ENCODE measurements at places on chromosomes 5 and 9.

- DNase-seq, result no peak
Observed at GRCh38 chr5:112248623-112249022, 170.5 kb downstream of the EPB41L4A start.

DNA sequence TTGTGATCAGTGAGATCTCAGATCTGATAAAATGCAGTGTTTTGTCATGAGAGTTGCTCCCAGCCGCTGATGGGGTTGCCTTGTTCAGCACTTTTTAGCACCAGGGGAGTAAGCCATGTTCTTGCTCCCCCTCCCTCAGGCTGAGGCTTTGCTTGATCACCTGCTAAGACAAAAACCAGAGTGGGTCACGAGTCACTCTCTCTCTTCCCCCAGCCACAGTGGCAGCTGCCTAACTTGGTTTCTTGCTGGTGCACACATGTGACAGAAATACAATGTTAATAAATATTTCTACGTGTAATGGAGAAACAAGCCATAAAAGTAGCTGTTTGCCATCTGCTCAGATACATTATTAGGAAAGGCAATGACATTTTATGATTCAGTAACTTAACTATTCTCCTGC, 212.4 kb upstream of the DMRT1 start:
- DNase-seq, result no peak

- no peak for DNase-seq
Observed at GRCh38 chr5:59268756-59269415, 624.6 kb downstream of the PDE4D start.

GRCh38 chr9:124473310-124473709, 23.1 kb downstream of the ADGRD2 start:
- DNase-seq, result no peak

- DNase-seq, result no peak
Observed at GRCh38 chr5:110544603-110545002, 181.9 kb downstream of the TMEM232 start.

DNA sequence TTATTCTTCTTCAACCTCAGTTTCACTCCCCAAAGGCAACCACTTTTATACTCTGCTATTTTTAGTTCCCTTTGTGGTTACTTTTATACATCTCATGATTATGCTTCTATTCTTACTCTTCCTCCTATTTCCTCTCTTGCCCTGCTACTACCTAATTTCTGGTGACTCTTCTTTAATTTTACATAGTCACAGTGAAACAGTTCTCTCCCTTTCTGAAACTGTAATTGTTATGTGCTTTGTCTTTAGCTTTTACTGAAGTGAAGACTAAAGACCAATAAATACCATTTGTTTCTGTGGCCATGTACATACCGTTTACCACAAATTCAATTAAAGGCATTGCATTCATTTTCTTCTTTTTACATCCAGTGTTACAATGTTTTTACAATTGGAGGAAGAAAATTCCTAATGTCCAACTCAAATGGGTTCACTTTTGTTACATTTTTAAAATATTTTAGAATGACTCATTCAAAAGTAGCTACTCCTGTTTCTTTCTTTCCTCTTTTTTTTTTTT, 410.6 kb downstream of the PSAT1 start:
- DNase-seq, result no peak

DNA sequence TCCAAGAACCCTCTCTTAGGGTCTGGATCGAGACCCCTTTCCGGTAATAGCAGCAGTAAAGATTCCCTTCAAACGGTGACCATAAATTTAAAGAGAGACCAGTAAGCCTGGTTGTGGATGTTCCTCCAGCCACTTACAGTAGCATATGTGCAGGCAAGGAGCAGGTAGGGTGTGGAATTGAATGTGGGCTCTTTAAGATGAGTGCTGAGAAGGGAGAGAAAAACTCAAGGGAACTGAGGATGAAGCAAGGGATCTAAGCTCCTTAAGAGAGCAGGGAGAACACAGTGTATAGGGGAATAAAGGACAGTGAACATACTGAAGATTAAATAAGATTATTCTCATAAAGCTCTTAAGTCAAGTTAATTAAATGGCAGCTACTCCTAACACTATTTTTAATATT, 51.3 kb downstream of the DPYSL3 start:
- no peak for DNase-seq

GRCh38 chr9:32339424-32339823, 45.0 kb upstream of the ACO1 start:
- no peak for DNase-seq

DNA sequence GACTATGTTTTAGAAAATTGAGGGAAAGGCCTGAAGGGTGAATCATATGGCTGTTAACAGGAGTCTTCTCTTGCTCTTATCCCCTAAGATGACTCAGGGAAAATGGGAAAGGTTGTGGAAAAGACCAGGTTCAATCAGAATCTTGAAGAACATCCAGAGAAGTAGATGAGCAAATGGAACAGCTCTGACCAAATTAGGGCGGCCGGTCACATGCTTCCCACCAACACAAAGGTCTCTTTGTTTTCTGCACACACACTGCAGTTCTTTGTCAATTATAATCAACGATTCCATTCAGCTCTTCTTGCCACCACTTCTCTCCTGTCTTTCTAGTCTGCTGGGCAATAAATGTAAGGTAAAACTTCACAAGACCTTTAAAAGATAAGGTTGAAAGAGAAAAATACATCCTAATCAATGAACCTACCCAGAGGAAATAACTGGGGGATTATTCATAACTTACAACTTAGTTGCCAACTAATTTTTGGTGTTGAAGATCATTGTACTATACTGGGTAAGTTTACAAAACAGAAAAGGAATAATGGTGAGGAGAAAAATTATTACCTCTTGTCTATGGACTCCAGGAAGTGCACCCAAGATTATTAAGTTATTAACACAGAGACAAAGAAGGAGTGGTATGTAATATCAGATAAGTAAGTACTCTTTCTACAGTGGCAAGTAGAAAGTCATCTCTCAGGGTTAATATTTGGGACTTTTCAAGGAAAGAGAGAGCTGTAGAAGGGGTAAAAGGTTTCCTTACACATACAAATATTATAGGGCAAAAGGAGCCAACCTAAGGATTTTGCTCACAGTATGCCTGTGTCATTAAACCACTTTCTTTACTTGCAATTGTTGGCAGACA, 441.9 kb upstream of the PIK3R1 start:
- DNase-seq, result no peak

GRCh38 chr5:136004436-136004835, 24.4 kb upstream of the TGFBI start:
- no peak for DNase-seq

Measured in suprapubic skin (tissue), 4 donors.